ENCODE measurements at places on chromosomes 7 and 10.

DNA sequence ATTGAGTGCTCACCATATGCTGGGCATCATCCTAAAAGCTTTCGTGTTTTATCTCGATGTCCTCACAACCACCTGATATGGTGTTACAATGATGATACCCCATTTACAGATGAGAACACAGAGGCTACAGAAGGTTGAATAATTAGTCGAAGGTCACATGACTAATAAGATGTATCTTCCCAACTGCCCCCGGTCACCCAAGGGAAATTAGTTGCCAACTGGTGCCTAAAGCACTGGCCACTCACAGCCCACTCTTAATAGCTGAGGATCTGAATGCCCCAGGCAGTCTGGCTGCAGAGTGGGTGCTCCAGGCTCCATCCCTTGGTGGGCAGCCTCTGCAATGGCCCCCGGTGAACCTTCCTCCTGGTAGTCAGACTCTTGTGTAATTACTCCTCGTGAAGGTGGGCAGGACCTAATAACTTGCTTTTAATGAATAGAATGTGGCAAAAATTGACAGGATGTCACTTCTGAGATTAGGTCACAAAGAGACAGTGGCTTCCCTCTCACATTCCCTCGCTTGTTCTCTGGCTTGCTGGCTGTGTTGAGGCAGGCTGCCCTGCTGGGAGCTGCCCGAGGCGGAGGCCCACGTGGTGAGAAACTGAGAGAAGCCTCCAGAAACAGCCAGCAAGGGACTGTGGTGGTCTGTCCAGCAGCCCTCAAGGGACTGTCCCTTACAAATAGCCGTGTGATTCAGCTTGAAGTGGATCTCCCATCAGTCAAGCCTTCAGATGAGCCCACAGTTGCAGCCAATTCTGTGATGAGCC, 109.4 kb downstream of the ARHGAP22 start:
- DNase-seq = no peak

DNA sequence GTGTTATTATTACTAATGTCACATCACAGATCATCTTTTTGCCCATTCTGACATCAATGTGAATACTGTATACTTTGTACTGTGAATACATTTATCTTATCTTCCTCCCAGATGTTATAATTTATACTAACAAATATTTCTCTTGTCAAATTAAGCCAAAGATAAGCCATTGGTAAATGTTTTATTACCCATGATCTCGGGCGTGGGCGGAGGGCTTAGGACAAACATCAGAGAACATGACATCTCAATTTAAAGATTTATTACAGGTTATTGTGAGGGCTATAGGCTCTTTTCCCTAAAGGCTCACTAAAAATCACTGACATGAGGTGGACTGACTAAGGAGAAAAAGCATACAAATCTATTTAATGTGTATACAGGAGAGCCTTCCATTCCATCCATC, 58.2 kb upstream of the DGKB start:
- DNase-seq = no peak

DNA sequence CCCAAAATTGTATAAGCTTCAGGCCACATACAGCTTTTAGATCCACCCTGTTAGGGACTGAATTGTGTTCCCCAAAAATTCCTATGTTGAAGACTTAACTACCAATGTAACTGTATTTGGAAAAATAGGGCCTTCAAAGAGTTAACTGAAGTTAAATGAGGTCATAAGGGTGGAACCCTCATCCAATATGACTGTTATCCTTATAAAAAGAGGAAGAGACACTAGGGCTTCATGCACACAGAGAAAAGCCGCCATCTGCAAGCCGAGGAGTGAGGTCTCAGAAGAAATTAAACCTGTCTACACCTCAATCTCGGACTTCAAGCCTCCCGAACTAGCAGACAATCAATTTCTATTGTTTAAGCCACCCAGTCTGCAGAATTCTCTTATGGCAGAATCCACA, 317.9 kb upstream of the NFE2L3 start:
- DNase-seq = no peak

DNA sequence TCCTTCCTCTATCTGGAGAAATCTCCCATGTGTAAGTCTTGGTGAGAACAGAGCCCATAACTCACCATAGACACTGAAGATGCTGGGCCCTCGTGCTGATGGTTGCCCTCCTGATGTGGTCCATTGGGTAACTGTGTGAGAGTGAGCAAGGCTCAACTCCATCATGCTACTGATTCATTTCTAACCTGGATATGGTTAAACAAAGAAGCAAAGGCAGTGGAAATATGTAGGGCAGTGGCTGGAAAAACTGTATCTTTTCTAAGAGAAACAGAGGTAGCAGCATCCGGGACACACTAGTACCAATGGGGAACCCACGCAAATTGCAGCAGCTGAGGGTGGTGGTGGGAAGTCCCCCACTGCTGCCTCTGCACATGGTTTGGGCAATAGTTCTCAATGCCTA, 221.7 kb downstream of the KLF6 start:
- DNase-seq = peak; percentile 70

- no peak for DNase-seq
Observed at GRCh38 chr10:122062831-122063674, 74.1 kb downstream of the TACC2 start.

DNA sequence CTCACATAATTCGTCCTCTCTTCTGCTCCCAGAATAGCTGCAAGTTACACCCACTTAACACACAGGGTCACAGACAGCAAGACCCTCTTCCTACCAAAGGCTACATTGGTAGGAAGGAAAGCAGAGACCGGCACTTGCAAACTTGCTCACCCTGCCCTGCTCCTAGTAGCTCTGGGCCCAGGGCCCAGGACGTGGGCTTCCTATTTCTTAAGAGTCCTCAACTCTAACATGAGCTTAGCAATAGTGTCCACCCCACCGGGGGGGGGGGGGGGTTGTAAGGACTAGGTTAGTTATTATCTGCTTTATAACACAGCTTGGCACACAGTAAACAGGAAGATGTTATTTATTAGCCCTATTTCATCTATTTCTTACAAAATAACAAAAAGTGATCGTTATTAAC, 106.6 kb downstream of the GRB10 start:
- DNase-seq = no peak

DNA sequence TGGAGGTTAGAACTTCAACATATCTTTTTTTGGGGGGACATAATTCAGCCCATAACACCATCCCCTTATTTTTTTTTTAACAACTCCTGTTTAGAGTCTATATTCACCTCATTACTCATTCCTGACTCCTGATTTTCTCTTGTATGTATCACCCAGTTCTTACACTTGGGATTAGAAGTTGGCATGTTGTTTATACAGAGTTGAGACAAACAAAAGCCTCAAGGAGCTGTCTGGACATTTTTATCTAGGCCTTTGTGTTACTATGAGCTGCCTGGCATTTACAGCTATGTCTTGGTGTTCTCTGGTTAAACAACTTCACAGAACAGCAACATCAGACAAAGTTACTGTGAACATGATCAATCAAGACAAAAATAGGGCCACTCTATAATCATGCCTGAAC, 517.5 kb downstream of the KIF20B start:
- no peak for DNase-seq

GRCh38 chr10:7797582-7797981, 9.6 kb downstream of the ATP5F1C start:
- no peak for DNase-seq

DNA sequence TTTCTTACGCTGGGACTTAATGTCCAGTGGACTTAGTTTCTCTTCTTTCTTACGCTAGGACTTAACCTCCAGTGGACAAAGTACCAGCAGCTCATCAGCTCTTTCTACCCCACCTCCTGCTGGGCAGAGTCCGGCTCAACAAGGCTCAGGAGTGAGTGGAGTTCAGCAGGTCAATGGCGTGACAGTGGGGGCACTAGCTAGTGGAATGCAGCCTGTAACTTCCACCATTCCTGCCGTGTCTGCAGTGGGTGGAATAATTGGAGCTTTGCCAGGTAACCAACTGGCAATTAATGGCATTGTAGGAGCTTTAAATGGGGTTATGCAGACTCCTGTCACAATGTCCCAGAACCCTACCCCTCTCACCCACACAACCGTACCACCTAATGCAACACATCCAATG, 199.7 kb downstream of the MLLT10 start:
- no peak for DNase-seq

- no peak for DNase-seq
Observed at GRCh38 chr7:51187941-51188340, 128.7 kb downstream of the COBL start.

DNA sequence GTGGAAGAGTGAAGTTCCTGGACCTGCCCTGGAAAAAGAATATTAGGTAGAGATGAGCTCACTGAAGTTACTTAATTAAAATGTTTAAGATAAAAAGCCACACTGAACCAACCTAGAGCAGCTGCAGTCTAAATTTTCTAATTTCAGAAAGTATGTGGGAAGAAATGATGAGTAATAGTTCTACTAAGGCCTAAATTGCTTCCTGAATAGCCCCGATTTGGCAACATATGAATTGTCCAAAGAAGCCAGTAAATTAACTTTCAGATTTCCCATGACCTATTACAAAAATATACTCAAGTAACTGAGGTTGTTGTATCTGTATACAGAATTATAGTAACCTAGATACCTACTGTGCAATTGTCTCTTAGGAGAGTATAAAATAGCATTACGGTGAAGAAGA, 312.6 kb downstream of the IPMK start:
- DNase-seq = no peak

DNA sequence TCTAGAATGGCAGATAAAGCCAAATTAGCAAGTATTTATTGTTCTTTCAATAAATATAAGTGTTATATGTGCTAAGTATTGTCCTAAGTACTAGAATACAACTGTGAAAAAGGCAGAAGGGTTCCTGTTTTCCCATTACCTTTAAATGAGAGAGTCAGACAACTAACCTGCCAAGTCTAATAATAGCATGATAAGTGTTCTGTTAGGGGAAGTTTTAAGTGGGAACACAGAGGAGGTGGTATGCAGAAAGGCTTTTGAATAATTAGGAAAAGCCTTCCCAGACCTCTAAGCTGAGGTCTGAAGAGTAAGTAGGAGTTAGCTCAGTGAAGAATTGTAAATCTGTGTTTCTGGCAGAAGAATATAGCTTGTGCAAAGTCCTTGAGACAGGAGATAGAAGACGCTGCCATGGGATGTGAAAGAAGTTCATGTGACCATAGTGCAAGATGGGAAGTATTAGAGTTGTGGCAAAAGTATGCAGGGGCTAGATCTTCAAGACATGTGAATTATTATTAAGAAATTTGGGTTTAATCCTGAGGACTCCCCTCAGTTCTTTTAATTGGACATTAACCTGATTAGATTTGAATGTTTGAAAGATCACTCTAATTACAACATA, 12.5 kb downstream of the SHOC2 start:
- DNase-seq = no peak

- DNase-seq = no peak
Observed at GRCh38 chr10:66586073-66586472, 339.8 kb upstream of the LRRTM3 start.

Measured in activated CD4-positive, alpha-beta T cell treated with anti-CD3 and anti-CD28 coated beads for 48 hours (primary cell).